ENCODE measurements at places on chromosomes 7 and 10.

- no peak for DNase-seq
These were observed 190.2 kb upstream of the HPS1 start for GRCh38 chr10:98636921-98637329.

DNA sequence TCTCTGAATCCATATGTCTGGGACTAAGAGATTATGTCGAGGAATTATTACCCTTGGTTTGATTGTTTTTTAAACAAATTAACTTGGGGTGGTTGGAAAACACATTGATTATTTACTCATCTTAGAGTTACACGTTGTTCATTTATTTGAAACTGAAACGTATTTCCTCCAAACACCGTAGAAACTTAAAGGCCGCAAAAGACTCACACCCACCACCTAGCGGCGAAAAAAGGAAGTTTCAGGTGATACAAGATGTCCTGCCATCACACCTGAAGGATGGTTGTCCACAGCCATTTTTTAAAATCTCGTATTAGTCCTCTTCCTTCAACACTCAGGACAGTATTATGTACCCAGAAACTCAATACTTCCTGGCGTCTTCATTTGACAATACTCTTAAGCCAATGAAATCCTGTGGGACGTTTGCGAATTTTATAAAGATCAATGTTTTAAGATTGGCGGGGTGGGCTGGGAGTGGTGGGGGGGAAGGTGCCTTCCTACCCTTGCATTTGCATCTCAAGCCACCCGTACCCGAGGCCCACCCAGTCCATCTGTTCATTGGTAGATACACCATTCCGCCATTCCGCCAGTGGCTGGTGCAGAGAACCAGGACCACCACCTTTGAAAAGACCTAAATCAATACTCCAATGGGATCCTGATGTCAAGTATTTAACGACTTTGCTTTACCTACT lies 1.4 kb upstream of the LCOR start:
- DNase-seq, result peak; percentile 65

GRCh38 chr10:96973809-96974747 lies 142.0 kb downstream of the LCOR start:
- no peak for DNase-seq

GRCh38 chr7:26151953-26152781 lies at the start of gene NFE2L3:
TSS of gene NFE2L3 (plus strand) at chr7:26152198. CDS start at chr7:26152499, 301 bp downstream.
- DNase-seq, result peak; percentile 42

DNA sequence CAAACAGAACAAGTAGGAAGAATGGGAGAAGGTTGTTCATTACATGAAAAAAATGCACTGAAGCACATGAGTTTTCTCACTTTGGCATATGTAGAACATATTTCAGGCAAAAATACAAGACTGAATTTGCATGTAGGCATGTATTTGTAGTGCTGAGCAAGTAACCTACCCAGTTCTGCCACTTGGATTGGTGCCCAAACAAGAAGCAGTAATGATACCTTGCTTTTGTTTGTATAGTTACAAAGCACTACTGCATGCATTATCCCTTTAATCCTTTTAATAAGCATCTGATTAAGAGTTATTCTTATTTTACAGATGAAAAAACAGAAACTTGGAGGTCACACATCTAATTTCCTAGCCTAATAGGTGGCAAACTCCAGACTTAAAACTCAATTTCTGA lies 23.1 kb upstream of the CTTNBP2 start:
- no peak for DNase-seq

DNA sequence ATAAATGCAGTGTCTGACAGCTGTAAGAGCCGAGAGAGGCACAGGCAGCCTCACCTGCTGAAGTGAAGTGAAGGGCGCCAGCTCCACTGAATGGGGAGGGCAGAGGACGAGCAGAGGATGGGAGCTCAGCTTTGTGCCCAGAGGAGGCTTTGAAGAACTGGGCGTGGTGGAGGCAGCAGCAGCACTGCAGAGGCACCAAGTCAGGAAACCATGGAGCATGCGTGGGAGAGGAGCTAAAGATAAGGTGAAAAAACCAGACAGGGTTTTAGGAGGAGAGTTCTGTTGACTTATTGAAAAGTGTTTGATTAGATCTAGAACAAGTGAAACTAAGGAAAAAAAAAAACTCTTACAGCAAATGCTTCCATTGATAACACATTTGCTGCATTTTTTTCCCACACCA lies 216.4 kb downstream of the CXCL12 start:
- DNase-seq, result no peak

DNA sequence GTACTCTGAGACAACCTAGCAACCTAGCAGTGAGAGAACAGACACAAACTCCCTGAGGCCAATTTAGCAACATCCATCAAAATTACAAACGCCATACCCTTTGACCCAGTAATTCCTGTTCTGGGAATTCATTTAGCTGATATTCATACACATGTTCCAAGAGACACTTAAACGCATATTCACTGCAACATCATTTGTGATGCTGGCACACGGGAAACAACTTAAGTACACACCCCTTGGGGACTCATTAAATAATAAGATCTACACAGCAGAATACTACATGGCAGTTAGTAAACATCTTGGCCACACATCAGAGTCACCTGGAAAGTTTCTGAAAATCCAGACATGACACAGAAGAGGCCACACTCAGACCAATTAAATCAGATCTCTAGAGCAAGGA lies 17.6 kb downstream of the NUDCD3 start:
- DNase-seq, result no peak

GRCh38 chr10:69091143-69091651 lies 3.3 kb downstream of the SRGN start:
- no peak for DNase-seq

DNA sequence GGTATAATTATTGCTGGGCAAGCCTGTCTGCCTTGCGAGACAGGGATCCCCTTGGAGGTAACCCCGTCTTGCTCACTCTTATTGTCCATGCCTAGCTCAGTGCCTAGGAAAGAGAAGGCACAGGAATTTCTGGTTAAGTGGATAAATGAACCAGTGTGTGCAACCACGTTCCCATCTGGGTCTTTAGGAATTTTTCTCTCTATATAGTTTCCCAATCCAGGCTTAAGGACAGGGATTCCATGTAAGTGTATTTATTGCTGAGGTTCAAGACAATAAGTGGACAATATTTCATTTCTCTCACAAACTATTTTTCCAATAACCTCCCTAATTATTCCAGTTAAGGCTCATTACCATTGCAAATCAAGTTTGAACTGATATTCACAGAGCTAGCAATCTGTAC lies 8.9 kb upstream of the ADAM12 start:
- DNase-seq, result no peak

DNA sequence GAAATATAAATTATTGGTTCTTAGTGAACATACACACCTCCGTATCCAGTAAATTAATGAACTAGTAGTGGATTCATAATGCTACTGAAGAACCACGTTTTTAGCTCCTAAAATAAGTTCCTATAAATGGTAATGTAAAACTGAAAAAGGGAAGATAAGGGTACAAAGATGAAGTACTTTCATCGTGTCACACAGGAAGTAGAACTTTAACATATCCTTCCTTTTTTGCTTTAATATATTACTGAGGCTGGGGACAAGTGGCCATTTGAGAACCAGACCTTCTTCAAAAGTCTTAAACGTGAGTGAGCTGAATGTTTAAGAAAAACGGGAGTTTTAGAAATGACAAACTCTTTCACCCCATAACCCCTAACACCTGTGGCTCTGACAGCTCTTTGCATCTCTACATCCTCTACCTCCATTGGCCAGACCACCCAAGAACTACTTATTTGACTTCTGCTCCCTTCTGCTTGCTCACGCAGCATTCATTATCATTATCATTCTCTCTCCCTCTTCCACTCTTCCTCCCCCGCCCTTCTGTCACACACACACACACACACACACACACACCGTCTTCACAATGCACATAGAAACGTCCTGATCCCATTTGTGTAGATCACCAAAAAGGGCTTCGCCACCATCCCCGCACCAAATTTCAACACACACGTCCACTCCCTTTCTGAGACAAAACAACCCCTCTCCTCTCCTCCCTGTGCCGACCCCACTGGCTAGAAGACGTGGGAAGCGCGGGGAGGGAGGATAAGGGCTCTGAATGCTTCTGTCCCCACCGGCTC lies 677 bp downstream of the SKAP2 start:
- DNase-seq, result no peak

- no peak for DNase-seq
These were observed 493.2 kb upstream of the AUTS2 start for GRCh38 chr7:69105092-69105491.

GRCh38 chr10:28935061-28935460 lies 257.7 kb downstream of the BAMBI start:
- DNase-seq, result no peak

- no peak for DNase-seq
These were observed 427.1 kb downstream of the GALNT17 start for GRCh38 chr7:71558806-71559613.

DNA sequence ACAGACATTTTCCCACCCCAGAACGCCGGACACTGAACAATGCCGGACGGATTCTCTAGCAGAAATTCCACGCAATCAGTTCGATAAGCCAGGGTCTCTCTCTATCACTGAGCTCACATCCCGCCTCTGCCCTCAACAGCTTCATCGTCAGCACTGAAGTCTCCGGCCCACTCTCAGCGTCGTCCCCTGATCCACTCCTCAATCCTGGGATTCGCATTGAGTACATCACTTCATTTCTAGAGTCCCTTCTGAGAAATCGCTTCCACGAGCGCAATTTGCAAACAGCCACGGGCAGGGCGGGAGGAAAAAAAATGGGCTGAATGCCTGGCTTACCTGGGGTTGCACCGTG lies 365 bp downstream of the YME1L1 start:
- DNase-seq, result peak; percentile 42

DNA sequence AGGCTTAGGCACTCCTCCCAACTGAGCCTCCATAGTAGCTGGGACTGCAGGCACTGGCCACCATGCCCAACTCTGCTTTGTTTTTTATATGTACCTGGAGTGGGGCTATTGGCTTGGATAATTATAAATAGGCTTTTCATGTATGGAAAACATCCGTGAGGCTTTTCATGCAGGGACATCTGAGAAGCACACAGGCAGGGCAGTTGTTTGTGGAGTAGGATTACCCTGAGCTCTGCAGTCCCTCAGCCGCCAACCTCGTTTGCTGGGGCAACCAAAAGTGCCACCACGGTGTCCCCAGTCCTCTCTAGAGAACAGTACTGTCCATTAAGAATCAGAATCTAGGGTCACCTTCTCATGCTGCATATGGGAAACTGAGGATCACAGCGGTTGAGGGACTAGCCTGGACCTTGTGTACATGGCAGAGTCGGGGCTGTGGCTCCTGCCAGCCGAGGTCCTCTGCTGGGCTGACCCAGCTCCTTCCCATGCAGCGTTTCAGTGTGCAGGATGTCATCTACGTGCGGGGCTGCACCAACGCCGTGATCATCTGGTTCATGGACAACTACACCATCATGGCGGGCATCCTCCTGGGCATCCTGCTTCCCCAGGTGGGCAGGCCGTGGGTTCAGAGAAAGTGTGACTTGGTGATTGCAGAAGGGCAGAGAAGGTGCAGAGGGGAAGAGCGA lies 54.5 kb downstream of the TSPAN15 start:
- DNase-seq, result no peak

GRCh38 chr10:947051-947450 lies 15.5 kb upstream of the LARP4B start:
- no peak for DNase-seq

DNA sequence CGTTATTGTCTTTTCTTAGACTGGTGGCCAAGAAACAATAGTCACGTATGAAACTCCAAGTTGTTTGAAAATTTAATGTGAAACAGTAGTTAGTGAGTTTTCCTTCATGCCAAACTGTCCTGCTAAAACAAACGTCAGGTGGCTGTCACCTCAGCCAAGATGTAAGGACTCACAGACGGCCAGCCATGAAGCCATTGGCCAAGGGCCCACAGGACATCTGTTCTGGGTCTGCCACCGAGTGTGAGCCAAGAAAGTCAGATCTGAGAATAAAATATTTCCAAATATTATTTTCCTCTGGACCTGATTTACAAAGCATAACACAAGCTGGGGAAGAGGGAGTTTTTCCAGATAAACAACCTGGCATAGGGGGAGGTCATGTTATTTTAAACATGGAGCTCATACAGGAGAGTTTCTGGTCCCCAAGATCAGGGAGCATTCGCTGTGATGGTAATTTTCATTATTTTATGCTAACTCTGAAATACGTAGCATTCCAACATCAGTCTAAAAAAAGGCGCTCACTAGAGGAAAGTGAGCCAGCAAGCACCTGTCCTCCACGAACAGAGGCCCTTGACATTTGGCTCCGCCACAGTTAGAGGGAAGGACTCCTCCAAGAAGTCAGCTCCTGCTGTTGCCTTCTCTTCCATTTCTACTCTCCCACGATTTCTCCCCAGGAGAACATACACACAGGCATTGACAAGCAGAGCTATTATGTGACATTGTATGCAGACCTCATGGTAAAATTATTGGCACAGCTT lies 38.9 kb upstream of the LANCL2 start:
- no peak for DNase-seq

DNA sequence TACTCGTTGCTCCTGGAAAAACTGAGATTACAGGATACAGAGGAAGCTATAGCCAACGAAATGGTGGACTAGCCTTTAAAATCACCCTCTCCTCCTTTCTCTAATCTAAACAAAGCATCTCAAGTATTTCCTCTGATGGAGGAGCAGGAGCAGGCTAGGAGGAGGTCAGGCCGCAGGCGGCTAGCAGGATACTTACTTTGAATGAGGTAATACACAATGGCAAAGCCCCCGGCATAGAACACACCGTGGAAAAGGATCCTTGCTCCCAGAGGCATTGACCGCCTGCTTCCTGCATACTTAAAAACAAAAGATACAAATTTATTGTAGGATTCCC lies 64.4 kb downstream of the STK17A start:
- no peak for DNase-seq

DNA sequence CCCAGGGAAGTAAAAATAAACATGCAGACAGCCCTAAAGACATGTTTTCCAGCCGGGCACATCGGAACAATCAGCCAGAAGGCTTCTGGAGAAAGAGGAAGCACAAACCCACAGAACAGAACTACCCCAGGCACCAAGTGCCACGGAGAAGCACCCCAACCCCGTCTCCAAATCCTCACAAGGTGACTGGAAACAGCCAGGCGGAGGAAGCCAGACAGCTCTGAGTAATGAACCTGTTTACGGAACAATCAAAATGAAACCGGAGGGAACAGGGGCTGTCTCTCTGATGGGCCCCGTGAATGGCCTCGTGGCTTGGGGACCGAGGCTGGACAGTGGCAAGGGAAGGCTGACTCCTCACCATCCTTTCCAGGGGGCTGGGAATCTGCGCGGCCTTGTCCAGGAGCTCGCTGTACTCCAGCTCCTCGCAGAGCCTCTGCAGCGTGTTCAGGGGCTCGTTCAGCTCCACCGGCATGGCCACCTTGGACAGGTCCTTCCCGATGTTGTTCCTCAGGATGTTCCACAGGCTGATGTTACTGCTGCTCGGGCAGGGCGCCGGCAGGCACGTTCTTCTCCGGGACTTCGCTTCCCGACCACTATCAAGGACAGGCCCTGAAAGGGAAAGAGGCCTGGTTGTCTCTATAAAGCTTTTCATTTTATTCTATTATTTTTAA lies 77.0 kb upstream of the GSDME start:
- no peak for DNase-seq

DNA sequence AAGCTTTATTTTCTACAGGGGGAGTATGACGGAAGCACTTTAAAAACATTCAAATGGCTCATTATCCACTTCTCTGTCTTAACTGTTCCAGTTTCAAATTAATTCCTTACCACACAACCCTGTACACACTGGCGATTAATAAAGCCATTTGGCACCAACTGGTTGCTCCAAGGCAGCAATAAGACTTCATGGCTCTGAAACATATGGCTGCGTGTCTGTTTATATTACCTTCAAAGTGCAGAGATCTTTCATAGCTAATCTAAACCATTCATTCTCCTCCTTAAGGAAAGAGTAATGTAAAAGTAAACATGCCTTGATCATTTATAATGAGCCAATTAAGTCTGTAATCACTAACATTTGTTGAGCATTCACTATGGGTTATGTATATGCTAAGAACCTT lies 325.7 kb downstream of the PARD3 start:
- DNase-seq, result no peak

Data from right renal cortex interstitium (tissue), 3 donors.